SW480 (cell line): ENCODE measurements at places on chromosomes 6 and 20.

- DNase-seq, result no peak
Measured at GRCh38 chr20:60200305-60200918, 242.2 kb downstream of the CDH26 start.

DNA sequence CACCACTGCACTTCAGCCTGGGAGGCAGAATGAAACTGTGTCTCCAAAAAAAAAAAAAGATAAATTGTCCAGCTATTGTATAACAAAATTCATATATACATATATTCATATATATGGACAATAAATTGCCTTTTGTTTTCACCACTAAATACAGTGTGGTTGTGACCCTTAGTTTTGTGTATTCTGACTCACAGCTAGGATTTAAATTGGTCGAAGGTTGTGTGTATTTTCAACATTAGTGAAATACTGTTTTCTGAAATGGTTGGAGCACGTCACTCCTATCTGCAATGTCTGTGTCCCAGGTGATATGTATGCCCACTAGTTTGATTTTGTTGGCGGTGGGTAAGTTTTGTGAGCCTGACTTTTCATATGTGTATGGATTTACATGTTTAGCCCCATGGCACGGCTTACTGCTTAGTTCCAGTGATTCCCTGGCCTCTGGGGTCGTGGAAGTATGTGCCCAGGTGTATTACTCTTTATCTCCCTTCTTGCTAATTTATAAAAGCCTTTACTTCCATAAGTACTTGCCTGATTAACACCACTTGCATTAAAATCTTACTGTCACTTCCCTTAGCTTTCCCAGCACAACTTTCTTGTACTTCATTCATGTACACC is 33.3 kb downstream of the JARID2 start:
- no peak for DNase-seq

GRCh38 chr6:95725344-95725743 is 148.0 kb downstream of the MANEA start:
- no peak for DNase-seq

DNA sequence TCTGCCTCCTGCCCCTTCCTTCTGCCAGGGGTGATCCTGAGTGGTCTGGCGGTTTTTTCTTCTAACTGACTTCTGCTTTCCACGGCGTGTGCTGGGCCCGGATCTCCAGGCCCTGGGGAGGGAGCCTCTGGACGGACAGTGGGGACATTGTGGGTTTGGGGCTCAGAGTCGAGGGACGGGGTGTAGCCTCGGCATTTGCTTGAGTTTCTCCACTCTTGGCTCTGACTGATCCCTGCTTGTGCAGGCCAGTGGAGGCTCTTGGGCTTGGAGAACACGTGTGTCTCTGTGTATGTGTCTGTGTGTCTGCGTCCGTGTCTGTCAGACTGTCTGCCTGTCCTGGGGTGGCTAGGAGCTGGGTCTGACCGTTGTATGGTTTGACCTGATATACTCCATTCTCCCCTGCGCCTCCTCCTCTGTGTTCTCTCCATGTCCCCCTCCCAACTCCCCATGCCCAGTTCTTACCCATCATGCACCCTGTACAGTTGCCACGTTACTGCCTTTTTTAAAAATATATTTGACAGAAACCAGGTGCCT is 10.2 kb downstream of the SLC29A1 start:
- no peak for DNase-seq

GRCh38 chr6:43740961-43741764 is 28.8 kb upstream of the VEGFA start:
- no peak for DNase-seq

DNA sequence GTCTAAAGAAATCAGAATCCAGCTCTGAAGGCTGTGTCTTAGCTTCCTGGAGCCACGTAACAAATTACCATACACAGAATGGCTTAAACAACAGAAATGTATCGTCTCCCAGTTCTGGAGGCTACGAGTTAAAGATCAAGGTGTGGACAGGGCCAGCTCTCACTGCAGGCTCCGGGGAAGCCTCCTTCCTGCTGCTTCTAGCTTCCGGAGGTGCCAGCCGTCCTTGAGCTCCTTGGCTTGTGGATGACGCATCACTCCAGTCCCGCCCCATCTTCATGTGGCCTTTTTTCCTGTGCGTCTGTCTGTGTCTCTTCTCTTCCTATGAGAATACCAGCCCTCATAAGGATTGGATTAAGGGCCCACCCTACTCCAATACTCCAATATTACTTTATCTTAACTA is 319.1 kb upstream of the QKI start:
- DNase-seq, result no peak

GRCh38 chr20:25408170-25408547 is 686 bp downstream of the GINS1 start:
- DNase-seq, result no peak

GRCh38 chr6:97231911-97232310 is 51.1 kb downstream of the MMS22L start:
- no peak for DNase-seq

GRCh38 chr20:46219920-46220319 is 88.4 kb downstream of the CDH22 start:
- DNase-seq, result no peak

DNA sequence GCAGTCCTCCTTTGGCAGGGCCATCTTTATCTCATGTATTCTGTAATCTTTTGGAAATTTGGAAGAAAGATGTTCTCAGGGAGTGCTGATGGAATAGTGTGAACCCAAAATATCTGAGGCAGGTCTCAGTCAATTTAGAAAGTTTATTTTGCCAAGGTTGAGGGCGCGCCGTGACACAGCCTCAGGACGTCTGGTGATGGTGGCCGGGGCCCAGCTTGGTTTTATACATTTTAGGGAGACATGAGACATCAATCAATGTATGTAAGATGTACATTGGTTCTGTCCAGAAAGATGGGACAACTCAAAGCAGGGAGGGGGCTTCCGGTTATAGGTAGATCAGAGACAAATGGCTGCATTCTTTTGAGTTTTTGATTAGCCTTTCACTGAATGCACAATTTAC is 89.8 kb downstream of the ERMARD start:
- DNase-seq, result no peak

GRCh38 chr6:87827346-87827745 is 125.3 kb upstream of the AKIRIN2 start:
- no peak for DNase-seq

GRCh38 chr20:32678948-32679347 is 5.2 kb upstream of the C20orf203 start:
- no peak for DNase-seq

- no peak for DNase-seq
Measured at GRCh38 chr6:144134176-144134575, 16.1 kb upstream of the STX11 start.

DNA sequence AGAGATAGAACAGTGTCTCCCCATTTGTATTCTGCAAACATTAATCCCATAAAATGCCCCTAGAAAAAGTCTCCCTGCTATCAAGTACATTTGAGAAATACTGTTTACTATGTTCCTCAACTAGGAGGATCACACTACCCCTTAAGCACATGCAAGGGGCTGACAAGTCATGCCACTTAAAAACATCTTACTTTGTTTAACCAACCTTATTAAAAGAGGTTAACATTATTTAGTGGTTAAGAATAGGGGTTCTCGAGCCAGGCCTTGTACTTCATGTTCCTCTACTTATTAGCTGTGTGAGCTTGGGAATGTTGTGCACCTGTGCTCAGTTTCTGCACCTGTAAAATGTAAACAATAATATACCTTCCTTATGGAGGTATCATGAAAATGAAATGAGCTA is 113.7 kb downstream of the UBE3D start:
- no peak for DNase-seq

DNA sequence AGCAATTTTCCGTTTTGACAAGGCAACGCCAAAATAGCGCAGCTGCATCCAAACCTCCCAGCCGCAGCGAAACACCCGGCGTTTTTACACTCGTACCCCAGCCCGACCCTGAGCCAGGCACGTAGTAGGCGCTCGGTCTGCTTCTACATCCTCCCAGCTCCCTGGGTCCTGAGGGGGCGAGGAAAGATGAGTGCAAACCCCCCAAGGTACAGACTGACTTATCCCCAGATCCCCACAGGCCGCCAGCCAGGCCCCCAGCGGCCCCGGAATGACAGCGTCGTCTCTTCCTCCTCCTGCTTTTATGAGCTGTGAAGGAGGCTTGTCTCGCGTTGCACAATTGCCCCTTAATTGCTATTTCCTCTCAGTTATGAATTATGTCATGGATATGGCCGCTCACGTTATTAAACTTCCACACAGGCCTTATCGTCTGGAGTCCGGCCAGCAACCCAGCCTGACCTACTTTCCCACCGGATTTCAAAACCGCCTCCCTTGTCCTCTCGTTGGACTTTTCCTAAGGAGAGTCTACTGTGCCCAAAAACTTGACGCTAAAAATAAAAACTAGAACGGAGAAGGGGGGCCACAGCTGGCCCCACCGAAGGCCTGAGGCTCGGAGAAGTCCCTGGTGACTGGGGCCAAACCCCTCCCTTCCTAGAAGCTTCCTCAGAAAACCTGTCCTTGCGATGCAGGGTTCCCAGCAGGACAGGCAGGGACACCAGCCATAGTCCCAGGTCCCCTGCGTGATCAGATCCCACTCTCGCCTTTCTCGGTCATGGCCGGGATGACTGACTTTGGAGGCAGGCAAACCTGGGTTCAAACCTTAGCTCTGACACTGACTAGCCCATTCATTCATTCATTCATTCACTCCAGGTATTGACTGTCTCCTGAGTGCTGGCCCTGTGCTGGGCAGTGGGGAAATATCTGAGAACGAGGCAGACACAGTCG is 130.9 kb upstream of the PTPN1 start:
- no peak for DNase-seq

DNA sequence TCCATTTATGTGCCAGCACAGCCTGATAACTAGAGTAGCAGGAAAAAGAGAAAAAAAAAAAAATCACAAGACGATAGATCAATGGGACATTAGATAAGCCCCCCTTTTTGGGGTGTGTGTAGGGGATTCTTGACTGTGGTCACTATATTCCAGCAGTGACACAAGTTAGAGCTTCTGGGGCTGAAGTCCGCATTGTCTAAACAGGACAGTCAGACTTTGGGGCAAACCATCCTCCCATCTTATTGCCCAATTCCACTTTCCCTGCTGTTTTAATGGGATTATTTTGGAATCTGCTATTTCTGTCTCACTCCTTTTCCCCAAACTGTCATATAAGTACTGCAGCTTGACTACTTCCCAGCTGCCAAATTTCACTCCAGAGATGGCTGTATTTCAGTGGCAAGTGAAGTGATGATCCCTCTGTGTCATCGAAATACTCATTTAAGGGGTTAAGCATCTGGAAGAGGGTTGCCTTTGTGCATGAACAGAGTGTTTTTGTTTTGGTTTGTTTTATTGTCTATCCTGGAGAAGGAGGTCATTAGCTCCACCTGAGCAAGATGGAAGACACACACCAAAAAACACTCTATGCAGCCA is 182.5 kb downstream of the ATXN1 start:
- DNase-seq, result no peak

DNA sequence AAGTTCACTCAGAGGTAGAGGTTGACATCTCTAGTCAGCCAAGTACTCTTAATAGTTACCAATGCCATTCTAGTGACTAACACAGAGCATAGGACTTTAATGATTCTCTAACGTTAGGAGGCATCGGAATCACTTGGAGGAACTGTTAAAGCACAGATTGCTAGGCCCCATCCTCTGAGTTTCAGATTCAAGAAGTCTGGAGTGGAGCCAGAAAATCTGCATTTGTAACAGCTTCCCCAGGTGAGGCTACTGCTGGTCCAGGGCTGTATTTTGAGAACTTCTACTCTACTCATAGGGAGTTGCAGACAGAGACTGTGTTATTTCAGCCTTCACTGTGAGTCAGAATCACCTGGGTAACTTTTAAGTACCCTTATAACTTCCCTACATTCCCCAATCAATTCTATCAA is 5.7 kb downstream of the LMBRD1 start:
- DNase-seq, result no peak

GRCh38 chr6:81814370-81815076 is 62.0 kb upstream of the TENT5A start:
- no peak for DNase-seq

DNA sequence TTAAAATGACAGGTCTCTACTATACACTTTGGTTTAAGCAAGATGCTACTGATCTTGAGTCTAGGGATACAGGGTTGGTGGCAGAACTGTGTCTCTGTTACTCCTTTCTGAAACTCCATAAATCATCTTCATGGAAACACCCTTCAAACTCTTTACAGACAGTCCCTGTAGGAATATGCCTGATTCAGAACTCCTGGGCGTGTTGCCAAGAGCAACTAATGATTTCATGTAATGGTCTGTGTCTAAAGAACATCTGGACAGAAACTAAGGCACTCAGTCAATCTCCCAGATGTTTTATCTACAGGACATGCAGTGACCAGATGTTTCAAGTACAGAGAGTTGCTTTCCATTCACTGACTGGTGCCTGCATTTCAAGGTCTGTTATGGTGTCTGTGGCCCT is 464.4 kb upstream of the CHD6 start:
- DNase-seq, result no peak

- no peak for DNase-seq
Measured at GRCh38 chr6:17497535-17498095, 102.5 kb upstream of the FAM8A1 start.

- no peak for DNase-seq
Measured at GRCh38 chr6:32047539-32047854, 9.3 kb downstream of the CYP21A2 start.

DNA sequence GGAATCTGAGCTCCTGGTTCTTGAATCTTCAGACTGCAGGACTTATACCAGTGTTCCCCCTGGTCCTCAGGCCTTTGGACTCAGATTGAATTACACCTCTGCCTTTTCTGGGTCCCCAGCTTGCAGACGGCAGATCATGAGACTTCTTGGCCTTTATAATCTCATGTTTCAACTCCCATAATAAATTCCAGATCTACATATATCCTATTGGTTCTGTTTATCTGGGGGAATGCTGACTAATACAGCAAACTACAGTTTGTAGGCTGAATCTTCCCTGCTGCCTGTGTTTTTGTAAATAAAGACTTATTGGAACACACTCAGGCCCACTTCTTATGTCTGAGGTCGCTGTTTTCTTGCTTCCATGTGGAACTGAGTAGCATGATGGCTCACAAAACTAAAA is 184.7 kb downstream of the HDGFL1 start:
- DNase-seq, result no peak

GRCh38 chr6:149922642-149923326 is at the start of gene RAET1G:
TSS of gene RAET1G (minus strand) at chr6:149923121. CDS start at chr6:149923010, 111 bp downstream.
- DNase-seq, result peak; percentile 89

- no peak for DNase-seq
Measured at GRCh38 chr6:1606780-1607515, 2.8 kb upstream of the FOXC1 start.

DNA sequence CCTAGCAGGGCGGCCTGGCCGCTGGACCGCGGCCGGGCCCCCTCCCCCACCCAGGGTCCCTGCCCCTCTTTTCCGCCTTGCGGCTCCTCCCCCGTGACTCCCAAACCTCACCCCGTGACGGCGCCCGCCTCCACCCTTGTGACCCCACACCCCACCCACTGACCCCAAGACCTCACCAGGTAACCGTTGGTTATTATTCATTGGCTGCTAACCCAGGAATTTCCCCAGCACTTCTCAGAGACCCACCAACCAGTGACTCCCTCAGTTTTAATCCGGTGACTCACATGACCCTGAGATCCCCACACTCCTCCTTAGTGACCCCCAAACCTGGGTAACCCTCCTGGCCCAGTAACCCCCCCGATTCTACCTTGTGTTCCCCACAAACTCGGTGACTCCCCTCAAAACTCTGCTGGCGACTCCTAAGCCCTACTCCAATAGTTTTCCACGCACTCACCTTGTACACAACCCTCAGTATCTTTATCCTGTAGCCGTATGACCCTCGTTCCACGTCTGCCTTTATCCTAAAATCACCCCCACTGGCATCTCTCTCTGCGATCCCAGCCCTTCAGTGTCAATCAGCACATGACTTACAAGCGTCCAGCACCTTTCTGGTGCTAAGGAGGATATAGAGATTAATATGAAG is 534 bp downstream of the ZNF76 start:
- DNase-seq, result peak; percentile 60
